ENCODE measurements at places on chromosomes 13 and 19. TPM values are rescaled to one million over a fixed set of nuclear protein-coding genes. Genes with fewer than 3 reads are reported as not detected.

ZNF823 gene
- total RNA-seq, result 6.7 TPM

RASL11A gene
- 48.1 TPM for total RNA-seq

ZNF665 gene
- 5.5 TPM for total RNA-seq

RGL3 gene
- total RNA-seq, result 0.81 TPM

NAXD gene
- total RNA-seq, result 37.0 TPM

TSKS gene
- not detected for total RNA-seq

CD79A gene
- not detected for total RNA-seq

C19orf18 gene
- not detected for total RNA-seq

NR1H2 gene
- total RNA-seq, result 147 TPM

APC2 gene
- 0.54 TPM for total RNA-seq

SLAIN1 gene
- 13.7 TPM for total RNA-seq

FFAR2 gene
- not detected for total RNA-seq

DCLK1 gene
- total RNA-seq, result 32.5 TPM

LRRC8E gene
- 0.31 TPM for total RNA-seq

PLK5 gene
- total RNA-seq, result not detected

ZNF726 gene
- total RNA-seq, result 0.35 TPM

ZNF382 gene
- total RNA-seq, result 9.3 TPM

ZNF773 gene
- total RNA-seq, result 17.4 TPM

MADCAM1 gene
- 0.40 TPM for total RNA-seq

CGB3 gene
- not detected for total RNA-seq

ONECUT3 gene
- total RNA-seq, result not detected

CEACAM4 gene
- not detected for total RNA-seq

FLT3LG gene
- total RNA-seq, result 5.7 TPM

CCDC194 gene
- not detected for total RNA-seq

TBXA2R gene
- 14.9 TPM for total RNA-seq

CNMD gene
- total RNA-seq, result not detected

PRR19 gene
- total RNA-seq, result not detected

ZNF66 gene
- not detected for total RNA-seq

ARHGEF1 gene
- total RNA-seq, result 47.8 TPM

USHBP1 gene
- total RNA-seq, result 5.4 TPM

FSD1 gene
- 0.67 TPM for total RNA-seq

S1PR4 gene
- total RNA-seq, result 0.78 TPM

C5AR1 gene
- 19.7 TPM for total RNA-seq

EHD2 gene
- total RNA-seq, result 383 TPM

MATK gene
- total RNA-seq, result 1.1 TPM

SBSN gene
- 13.4 TPM for total RNA-seq

FXYD3 gene
- total RNA-seq, result 1.2 TPM

KLK14 gene
- not detected for total RNA-seq

CALR3 gene
- total RNA-seq, result not detected

INAFM1 gene
- total RNA-seq, result 14.7 TPM

ITPKC gene
- total RNA-seq, result 28.7 TPM

RASGRP4 gene
- 3.8 TPM for total RNA-seq

ELAVL3 gene
- 0.27 TPM for total RNA-seq

RNF113B gene
- total RNA-seq, result not detected

LPAR2 gene
- 1.4 TPM for total RNA-seq

EBI3 gene
- total RNA-seq, result 0.54 TPM

LILRA1 gene
- total RNA-seq, result not detected

OR7A5 gene
- total RNA-seq, result not detected

PVR gene
- 58.5 TPM for total RNA-seq

APBA3 gene
- 12.5 TPM for total RNA-seq

SLC17A7 gene
- 1.3 TPM for total RNA-seq

SLC10A2 gene
- not detected for total RNA-seq

KCNN4 gene
- 3.3 TPM for total RNA-seq

ZNF223 gene
- 3.2 TPM for total RNA-seq

DMKN gene
- 6.0 TPM for total RNA-seq

GPR183 gene
- total RNA-seq, result 11.5 TPM

EPSTI1 gene
- 7.1 TPM for total RNA-seq

ACP7 gene
- total RNA-seq, result 0.08 TPM

NFIX gene
- 83.6 TPM for total RNA-seq

FAM32A gene
- total RNA-seq, result 90.4 TPM
